ENCODE measurements at places on chromosomes 13 and 19. TPM values are rescaled to one million over a fixed set of nuclear protein-coding genes. Genes with fewer than 3 reads are reported as not detected.

DNA sequence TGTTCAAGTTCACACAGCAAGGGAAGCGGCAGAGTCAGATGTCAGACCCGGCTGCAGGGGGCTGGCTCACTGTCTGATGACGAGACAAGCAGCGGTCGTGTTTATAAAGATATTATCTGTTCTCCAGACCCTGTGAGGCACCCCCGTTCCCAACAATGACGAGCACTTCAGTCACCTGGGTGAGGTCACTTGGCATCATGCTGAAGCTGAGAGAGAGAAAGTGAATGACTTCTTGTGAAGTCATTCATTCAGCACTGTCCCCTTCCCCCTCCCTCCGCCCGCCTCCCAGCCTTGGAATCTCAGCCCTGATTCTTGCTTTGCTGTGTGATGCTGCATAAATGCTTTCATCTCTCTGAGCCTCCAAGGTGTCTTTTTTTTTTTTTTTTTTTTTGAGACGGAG, 4.9 kb upstream of the LYPD3 start:
- H3K27me3 ChIP-seq = peaks cover 4% of the 10 kb centered on the region
- H3K36me3 ChIP-seq = no peaks in the 10 kb centered on the region
- no peak for DNase-seq
- no peak overlapping the region for H3K27ac ChIP-seq

GRCh38 chr19:33299051-33299688, 3.2 kb downstream of the CEBPA start:
- H3K4me3 ChIP-seq = no peak overlapping the region
- H3K4me1 ChIP-seq = peaks cover 59% of the 10 kb centered on the region
- H3K27ac ChIP-seq = no peak overlapping the region
- no peak for DNase-seq
- no peaks in the 10 kb centered on the region for H3K36me3 ChIP-seq

The MEX3D gene
- 5.7 TPM for total RNA-seq

The THSD1 gene
- total RNA-seq = 6.8 TPM

All from heart right ventricle (tissue), 16 donors.